Stimulated activated CD4-positive, alpha-beta T cell treated with anti-CD3 and anti-CD28 coated beads, Interleukin-1b, Interleukin-23, amount 100 ng/mL, for 1 hour (primary cell): ENCODE measurements at places on chromosomes 2 and 18.

DNA sequence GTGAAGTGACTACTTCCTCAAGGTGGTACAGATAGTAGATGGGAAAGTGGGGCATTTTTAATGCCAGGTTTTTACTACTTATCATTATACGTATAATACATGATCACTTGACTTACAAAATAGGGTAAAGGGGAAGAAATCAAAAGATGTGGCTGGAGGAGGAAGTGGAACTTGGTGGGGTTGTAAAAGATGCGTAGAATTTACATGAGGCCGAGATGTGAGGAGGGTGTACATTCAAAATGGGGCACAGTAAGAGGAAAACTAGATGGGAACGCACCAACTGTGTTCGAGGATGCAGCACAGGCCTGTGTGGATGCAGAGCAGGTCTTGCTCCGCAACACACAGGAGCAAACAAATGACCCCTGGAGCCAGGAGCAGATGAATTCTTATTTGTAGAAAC lies 403.3 kb downstream of the TXNL1 start:
- DNase-seq, result no peak

DNA sequence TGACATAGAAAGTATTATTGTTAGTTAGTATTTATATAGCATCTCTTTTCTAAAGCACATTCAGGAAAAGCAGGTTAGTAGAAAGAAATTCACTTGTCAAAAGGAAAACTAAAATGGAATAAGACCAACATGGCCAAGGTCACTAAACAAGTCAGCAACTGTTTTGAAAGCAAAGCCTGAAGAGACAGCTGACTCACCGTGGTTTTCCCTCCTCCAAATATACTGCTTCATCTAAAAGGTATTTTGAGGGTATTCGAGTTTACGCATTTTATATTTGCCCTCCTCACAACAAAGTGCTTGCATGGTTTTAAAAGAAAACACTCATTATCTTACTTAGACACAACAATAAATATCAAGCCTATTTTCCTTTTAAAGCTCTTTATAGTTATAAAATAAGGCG lies 24.0 kb downstream of the ZNF385B start:
- no peak for DNase-seq

- no peak for DNase-seq
Observed at GRCh38 chr2:165305391-165306096, 66.3 kb downstream of the SCN2A start.

DNA sequence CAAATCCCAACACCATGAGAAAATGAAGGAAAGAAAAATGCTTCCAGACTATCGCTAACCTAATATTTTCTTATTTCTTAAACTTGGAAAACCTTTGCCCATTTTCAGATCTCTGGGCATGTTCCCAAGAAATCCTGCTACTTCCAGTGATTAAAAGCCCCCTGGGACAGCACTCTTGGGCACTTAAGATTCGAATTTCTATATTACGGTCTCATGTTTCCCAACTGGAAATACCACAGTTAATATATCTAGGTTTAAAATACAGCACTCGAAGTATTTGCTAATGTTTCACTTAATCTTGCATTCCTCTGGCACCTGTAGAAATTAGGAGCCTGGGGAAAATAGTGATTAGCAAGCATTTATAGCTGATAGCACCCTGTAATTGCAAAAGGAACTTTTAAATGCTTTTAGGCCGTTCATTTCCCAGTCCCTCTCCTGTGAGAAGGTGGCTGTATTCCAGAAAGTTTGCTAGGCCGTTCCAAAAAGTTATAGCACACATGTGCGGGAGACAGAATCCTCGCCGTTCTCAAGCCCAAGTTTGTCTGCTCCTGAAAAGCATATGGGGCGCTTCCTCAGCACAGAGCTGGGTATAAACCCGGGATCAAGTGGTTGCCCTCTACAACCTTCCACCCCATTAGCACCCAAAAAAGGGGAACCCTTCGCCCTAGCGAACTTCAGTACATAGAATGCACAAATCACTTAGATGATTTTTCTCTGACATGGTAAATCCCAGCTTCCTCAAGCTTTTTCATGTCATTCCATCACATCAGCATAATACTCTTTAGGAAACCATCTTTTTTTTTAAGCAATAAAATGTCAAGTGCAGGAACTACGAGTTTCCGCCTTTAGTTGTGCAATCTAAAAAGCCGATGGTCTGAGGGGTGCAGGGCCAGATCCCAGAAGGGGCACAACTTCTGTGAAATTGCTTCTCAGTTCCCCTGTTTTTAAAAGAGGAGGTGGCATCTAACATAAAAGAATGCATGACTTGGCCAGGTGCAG lies 60.6 kb downstream of the DIPK1C start:
- no peak for DNase-seq

- DNase-seq, result no peak
Observed at GRCh38 chr2:56008661-56009431, 85.3 kb upstream of the EFEMP1 start.

DNA sequence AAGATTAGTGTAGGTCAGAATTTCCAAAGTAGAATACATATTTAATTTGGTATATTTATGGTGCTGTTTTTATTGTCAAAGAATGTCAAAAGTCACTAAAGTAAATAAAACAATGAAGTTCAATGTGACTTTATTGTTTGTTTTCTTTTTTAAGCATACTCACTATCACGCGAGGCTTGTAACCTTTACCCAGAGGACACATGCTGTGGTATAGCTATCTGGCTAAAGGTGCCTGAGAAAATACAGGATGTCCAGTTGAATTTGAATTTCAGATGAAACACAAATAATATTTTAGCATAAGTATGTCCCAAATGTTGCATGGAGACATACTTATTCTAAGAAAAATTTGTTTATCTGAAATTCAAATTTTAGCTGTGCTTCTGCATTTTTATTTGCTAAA lies 103.3 kb upstream of the KLF7 start:
- no peak for DNase-seq

DNA sequence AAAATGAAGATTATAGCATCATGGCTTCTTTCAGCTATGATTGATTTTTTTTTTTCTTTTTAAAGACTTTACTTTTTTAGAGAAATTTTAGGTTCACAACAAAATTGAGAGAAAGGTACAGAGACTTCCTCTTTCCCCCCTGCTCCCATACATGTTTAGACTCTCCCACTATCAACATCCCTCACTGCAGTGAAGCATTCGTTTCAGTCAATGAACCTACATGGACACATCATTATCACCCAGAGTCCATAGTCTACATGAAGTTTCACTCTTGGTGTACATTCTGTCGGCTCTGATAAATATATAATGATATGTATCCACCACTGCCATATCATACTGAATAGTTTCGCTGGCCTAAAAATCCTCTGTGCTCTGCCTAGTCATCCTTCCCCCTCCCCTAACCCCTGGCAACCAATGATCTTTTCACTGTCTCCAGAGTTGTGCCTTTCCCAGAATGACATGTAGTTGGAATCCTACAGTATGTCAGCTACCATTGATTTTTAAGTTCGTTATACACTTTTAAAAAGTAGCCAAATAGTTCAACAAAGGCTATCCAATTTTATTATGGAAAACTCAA lies 86.8 kb downstream of the GPD2 start:
- DNase-seq, result no peak

GRCh38 chr18:39991696-39992265 lies 1963.3 kb upstream of the PIK3C3 start:
- no peak for DNase-seq

DNA sequence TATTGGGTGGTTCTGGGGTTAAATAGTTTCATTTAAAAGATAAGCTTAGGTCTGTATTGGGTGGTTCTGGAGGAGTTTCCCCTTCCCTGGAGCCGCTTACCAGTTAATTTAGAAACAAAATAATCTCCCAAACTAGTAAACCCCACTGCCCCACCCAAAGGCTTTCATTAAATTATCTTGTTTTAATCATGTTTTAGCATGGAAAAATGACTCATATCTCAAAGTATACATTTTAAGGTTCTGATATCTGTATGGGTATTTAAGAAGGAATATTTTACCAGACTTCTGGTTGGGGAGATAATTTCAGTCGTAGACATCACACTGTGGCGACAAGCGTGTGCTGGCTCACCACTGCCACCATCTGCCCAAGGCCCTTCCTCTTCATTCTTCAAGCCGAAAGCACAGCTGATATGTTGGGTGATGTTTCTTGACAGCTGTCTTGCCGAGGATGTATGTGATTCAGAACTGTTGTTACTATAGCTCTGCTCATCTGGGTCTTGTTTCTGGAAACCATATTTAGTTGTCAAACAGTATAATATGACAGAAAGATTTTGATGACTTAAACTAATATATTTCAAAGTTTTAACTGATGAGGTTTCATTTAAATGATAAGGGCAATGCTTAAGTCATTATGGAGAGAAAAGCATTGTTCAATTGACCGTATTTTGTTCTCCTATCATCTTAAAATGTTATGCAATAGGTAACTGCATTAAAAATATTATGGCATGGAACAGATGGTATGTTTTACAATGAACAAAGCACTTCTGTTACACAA lies 5.1 kb downstream of the FIGLA start:
- no peak for DNase-seq

GRCh38 chr2:233140978-233141377 lies 80.8 kb downstream of the INPP5D start:
- DNase-seq, result no peak

- no peak for DNase-seq
Observed at GRCh38 chr2:37623971-37624900, 47.2 kb downstream of the CDC42EP3 start.

DNA sequence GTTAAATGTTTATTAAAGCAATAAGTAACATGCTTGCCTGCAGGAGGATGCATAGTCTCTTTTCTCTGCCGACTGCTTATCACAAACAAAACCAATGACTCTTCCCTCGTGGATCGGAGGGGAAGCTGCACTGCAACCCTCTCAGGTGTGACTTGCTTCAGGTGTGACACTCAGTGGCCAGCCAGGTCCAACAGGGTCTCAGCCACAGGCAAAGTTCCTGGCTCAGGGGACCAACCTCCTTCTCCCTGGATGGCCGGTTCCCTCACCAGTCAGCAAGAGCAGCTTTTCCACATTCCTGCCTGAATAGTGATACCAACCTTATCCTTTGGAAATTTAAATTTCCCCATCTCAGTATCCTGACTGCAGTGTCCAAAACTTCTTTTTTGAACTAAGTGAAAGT lies 383.5 kb downstream of the CMPK2 start:
- DNase-seq, result no peak

DNA sequence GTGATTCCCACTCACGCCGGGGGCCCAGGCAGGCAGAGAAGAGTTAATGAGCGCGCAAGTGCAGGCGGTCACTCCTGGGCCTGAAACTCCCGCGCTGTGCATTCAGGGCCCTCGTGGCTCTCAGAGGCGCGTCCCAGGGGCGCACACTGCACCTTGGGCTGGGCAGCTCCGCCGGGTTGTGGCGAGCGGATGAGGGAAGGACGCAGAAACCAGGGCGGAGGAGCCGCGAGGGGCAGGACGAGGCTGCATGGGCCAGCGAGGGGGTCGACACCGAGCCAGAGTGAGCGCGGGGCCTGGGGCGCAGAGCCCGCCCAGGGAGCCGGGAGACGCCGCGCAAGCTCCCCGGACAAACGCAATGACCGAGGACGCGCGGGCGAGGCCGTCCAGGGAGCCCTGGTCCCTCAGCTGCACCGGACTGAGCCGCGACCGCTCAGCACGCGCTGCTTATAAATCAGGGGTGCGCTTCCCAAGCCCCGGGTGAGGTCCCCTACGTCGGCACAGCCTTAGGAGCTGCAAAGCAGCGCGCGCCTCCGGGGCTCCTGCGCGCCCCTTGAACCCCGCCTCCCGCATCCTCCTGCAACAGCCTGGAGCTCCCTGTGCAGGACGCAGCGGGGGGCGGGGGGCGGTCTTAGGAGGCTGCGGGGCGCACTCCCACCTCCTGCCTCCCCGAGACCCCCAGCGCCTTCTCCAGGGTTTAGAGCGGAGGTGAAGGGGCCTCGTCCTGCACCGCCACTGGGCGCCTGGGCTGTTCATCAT lies 180.2 kb upstream of the ALKAL2 start:
- no peak for DNase-seq

- no peak for DNase-seq
Observed at GRCh38 chr2:229173825-229174359, 97.2 kb downstream of the PID1 start.

- no peak for DNase-seq
Observed at GRCh38 chr2:44547718-44548117, 186.0 kb downstream of the CAMKMT start.

GRCh38 chr2:46471-47345 lies at the start of gene FAM110C:
Gene FAM110C (minus strand): TSS chr2:46505. CDS start chr2:46385, 120 bp downstream.
- DNase-seq, result no peak

- no peak for DNase-seq
Observed at GRCh38 chr2:30026091-30027055, 105.0 kb upstream of the ALK start.
